Testis (tissue), 5 donors: ENCODE measurements at places on chromosomes 11 and 22.

DNA sequence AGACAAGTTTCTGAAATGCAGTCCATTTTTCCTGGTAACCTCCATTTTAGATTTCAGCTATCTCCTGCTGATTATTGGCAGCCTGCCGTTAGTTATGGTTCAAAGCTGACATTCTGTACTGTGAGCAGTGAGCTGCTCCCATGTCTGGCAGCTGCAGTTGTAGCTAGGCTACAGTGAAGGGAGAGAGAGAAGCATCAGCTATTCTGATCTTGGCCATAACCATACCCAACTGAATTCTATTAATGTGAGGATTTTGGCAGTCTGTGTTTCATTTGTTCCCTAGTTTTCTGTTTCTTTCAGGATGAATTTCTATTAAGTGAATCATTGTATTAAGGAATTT, 33.4 kb downstream of the SIK2 start:
- no peaks in the 10 kb centered on the region for H3K36me3 ChIP-seq
- DNase-seq: peak; percentile 65
- no peak overlapping the region for H3K4me3 ChIP-seq
- H3K27me3 ChIP-seq: no peaks in the 10 kb centered on the region
- peak overlapping the region; percentile 51 for H3K27ac ChIP-seq

GRCh38 chr11:120564573-120565311, 53.2 kb downstream of the GRIK4 start:
- no peaks in the 10 kb centered on the region for H3K27me3 ChIP-seq
- peaks cover 16% of the 10 kb centered on the region for H3K4me1 ChIP-seq
- DNase-seq: peak; percentile 45
- peak overlapping the region; percentile 59 for H3K4me3 ChIP-seq

DNA sequence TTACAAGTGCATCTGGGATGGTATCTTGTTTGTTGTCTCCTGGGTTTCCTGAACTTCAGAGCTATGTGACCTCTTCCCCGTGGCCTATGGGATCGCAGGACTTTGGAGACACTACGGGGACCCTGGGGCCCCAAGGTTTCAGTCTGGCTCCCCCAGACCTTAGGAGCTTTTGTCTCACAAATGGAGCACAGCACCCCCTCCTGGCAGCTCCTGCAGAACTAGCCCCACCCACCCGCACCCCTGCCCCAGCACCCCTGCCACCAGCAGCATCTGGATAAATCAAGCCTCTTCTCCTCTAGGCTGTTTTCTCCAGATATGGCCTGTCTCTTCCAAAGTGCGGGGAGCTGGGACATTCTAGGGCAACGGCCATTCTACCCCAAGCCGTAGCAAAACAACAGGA, 10.4 kb downstream of the RCOR2 start:
- H3K4me1 ChIP-seq: peaks cover 41% of the 10 kb centered on the region
- no peak for DNase-seq
- H3K4me3 ChIP-seq: no peak overlapping the region
- H3K27me3 ChIP-seq: no peaks in the 10 kb centered on the region
- H3K27ac ChIP-seq: no peak overlapping the region
- H3K36me3 ChIP-seq: no peaks in the 10 kb centered on the region

DNA sequence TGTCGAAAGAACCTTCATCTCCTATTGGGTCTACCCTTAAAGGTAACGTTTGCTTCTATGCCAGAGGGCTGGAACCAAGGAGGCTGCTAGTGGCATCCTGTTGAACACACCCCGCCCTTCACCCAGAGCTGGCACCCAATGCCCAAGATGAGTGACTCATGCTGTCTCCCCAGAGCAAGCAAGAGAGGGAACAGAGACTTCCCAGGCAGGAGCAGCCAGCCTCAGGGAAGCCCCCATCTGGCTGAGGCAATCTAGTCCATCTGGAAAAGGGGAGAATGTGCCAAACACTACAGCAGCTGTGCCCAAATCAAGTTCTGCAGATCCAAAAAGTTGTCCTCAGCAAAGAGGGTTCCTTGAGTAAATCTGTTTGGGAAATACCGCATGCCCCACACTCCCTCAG, 91.9 kb upstream of the TP53I11 start:
- H3K4me3 ChIP-seq: no peak overlapping the region
- H3K4me1 ChIP-seq: no peaks in the 10 kb centered on the region

DNA sequence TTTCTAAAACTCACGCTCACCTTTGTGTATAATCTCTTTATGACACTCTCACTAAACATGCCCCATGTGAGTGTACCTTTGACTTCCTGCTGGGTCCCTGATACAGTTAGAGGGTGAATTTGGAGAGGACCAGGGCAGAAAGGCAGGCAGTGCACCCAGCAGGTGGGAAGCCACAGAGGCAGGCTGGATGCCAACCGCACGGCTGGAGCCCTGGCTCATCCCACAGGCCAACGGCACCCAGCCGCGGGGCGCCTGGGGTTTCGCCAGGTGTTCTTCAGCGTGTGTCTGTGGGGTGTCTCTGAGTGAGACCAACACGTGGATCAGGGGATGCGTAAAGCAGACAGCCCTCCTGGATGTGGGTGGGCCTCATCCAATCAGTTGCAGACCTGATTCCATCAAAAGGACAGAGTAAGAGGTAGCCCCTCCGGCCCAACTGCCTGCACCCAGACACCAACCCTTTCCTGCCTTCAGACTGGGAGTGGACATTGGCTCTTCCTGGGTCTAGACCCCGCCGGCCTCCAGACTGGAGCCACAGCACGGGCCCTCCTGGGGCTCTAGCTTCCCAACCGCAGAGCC, 51.6 kb downstream of the DHCR7 start:
- no peaks in the 10 kb centered on the region for H3K36me3 ChIP-seq
- DNase-seq: no peak
- H3K4me3 ChIP-seq: no peak overlapping the region
- no peak overlapping the region for H3K27ac ChIP-seq

DNA sequence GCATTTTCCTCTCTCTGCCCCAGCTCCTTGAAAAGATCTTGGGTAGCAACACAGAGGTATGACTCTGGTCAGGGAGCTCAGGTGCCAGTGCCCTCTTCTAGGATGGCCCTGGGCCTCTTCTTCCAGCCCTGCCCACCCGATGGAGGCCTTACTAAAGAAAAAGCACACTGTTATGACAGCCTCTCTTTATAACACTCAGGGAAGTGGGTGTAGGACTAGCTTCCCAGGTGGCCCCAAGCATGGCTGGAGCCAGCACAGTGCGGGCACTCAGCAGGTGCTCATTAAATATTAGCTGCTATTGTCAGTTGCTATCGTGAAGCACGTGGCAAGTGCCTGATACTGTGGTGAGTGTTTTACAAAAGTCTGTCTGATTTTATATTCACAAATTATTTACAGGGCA, 127.2 kb upstream of the B3GAT1 start:
- no peak overlapping the region for H3K4me3 ChIP-seq
- no peak overlapping the region for H3K27ac ChIP-seq
- no peak for DNase-seq
- no peaks in the 10 kb centered on the region for H3K4me1 ChIP-seq
- no peaks in the 10 kb centered on the region for H3K36me3 ChIP-seq

- no peak overlapping the region for H3K4me3 ChIP-seq
- no peak for DNase-seq
- no peaks in the 10 kb centered on the region for H3K4me1 ChIP-seq
- H3K27me3 ChIP-seq: no peaks in the 10 kb centered on the region
- no peaks in the 10 kb centered on the region for H3K36me3 ChIP-seq
- H3K27ac ChIP-seq: no peak overlapping the region
These were observed 42.3 kb downstream of the PLAAT5 start for GRCh38 chr11:63448646-63449045.

GRCh38 chr11:67160872-67161783, 42.1 kb downstream of the KDM2A start:
- no peaks in the 10 kb centered on the region for H3K36me3 ChIP-seq
- no peaks in the 10 kb centered on the region for H3K27me3 ChIP-seq
- no peak overlapping the region for H3K27ac ChIP-seq
- H3K4me1 ChIP-seq: no peaks in the 10 kb centered on the region
- no peak overlapping the region for H3K4me3 ChIP-seq

GRCh38 chr11:131977231-131977630, 606.8 kb downstream of the NTM start:
- no peaks in the 10 kb centered on the region for H3K27me3 ChIP-seq
- H3K36me3 ChIP-seq: no peaks in the 10 kb centered on the region
- H3K27ac ChIP-seq: no peak overlapping the region
- DNase-seq: no peak
- H3K4me3 ChIP-seq: no peak overlapping the region

- H3K27ac ChIP-seq: peak within 1 kb of the TSS; percentile 30
- DNase-seq: peak; percentile 67
- no peaks in the 10 kb centered on the region for H3K36me3 ChIP-seq
- no peaks in the 10 kb centered on the region for H3K4me1 ChIP-seq
These were observed at the start of gene LRRC10B for GRCh38 chr11:61507962-61508861. Gene LRRC10B (plus strand): TSS chr11:61508749. CDS start chr11:61508999, 250 bp downstream.
